Posterior cingulate gyrus (tissue), 11 donors: ENCODE measurements at places on chromosomes 6 and 20.

DNA sequence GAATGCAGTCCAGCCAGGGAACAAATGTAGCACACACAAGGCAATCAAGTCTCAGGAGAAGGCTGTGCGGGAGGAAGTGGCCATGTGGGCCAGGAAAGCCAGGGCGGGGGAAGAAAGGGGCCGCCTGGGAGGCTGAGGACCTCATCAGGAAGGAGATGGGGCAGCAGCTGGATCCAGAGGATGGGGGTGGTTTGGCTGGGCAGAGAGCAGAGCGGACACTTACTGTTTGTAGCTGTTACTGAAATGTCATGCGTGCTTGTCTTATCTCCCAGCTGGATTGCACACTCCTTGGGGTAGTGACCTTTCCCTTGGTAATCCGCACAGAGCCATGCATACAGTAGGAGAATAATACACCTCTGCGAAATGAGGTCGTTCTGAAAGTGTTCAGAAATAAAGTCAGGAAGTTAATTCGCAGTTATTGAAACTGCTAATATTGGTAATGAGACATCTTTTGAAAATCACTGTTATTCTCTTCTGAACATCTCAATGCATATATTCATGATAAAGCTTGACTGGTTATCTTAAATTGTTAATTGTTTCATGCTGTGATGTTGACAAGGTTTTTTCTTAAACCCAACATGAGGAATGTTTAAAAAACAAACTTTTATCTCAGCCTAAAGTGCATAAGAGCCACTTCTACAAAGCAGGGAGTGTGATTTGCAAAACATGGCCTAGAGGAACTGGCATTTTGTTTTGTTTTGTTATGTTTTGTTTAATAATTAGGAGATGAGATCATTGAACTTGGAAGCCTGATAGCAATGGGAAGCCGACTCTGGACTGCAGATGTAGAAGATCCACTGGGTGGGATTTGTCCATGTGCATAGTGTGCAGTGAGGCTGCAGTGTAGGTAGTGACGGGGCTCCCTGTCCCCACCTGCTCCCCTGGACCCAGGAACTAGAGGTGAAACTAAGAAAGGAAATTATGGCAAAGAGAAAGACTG is 18.0 kb upstream of the MAP3K4 start:
- DNase-seq = no peak

GRCh38 chr6:42365021-42365420 is 86.7 kb downstream of the TRERF1 start:
- DNase-seq = no peak

DNA sequence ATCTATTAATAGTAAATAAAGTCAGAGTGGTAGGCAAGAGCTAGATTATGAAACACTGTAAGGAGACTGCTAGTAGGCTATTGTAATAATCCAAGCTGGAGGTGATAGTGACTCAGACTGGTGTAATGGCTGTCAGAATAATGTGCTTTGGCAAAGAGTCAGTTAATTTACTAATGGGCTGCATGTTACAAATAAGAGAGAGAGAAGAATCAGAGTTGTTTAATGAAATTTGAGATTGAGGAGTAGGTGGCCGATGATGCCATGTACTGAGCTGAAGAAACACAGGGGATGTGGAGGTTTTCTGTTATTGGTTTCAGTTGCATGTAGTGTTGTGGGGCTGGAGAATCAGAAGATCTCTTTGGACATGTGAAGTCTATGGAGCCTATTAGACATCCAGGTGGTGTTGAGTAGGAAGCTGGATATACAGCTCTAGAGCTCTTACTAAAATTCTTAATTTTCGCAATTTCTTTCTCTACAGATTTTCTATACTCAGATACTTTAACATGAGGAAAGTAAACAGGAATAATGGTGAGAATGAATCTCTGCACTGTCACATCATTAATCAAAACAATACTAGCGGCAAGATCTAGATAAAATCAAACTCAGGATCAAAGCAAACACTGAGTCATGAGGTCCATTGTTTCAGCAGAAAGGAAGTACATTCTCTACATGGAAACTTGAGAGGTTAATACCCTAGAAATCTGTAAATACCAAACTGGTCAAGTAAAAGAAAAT is 167.7 kb downstream of the SIM1 start:
- DNase-seq = no peak

DNA sequence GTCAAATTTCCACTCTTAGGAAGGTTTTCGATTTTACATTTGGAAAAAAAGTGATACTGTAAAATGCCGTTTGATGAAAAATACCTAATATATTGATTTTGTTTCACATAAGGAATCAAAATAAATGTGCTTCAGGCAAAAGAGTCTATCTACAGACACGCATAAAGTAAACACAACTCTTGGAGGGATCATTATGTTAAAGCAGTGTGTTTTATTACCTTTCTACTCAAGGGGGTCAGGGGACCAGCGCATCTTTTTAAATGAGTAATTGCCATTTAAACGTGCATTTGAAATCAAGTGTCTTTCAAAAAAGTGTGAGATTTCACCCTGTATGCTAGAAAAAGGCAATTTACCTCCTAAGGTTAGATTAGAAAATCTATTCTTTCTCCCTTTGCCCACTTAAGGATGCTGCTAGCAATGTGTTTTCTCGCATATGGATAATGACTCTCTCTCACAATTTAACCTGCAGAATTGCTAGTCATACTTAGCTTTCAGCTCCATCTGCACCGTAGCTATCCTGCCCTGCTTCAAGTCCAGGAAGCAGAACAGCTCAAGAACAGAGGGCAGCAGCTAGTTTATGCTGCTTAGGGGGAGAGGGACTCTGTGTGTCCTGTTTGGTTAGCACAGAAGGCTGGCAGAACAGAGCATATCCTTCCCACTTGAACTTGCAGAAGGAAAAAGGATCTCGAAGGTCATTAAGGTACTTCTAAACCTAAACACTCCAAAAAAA is 35.0 kb downstream of the NKAIN2 start:
- no peak for DNase-seq

DNA sequence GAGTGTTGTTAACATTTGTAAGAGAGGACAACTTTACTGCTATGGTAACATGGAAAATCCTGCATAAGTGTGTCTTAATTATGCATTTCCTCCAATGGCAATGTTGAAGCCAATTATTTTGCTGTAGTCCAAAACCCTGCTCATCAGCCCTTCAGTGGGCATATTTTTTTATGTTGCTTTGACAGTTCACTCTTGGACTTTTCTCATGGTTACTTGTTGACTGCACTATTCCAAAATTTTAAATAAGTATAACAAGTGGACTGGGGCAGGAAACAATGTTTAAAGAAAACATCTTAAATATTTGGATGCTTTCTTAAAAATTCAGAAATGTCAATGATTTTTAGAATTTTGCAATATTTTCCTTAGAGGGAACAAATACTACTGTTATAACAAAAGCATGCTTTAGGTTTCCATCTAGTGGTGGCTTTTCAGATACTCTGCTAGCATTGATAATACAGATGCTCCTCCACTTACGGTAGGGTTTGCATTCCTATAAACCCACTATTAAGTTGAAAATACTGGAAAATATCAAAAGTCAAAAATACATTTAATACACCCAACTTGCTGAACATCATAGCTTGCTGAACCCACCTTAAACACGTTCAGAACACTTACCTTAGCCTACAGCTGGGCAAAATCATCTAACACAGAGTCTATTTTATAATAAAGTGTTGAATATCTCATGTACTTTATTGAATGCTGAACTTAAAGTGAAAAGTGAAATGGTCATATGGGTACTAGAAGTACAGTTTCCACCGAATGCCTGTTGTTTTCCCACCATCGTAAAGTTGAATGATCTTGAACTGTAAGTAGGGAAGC is 86.4 kb downstream of the ADGRG6 start:
- no peak for DNase-seq

DNA sequence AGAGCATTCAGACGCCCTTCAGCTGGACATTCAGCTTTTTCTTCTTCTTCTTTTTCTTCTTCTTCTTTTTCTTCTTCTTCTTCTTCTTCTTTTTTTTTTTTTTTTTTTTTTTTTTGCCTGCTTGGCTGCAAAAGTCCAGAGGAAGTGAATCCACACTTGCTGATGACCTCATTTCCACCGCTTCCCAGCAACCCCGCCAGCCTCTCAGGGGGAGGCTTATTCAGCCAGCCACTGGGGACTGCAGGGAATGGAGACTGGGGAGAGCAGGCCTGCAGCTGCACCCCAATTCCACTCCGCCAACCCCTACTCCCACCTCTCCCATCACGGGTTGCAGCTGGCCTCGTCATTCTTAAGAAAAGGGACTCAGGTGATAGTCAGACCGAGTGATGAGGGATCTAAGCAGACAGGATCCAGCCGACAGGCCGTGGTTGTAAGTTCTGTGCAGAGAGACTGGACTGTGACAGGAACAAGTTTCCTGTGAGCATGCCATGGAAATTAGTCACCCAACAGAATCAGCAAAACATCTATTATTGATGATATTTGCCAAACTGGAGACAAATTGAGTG is 59.0 kb upstream of the QKI start:
- DNase-seq = peak; percentile 74

DNA sequence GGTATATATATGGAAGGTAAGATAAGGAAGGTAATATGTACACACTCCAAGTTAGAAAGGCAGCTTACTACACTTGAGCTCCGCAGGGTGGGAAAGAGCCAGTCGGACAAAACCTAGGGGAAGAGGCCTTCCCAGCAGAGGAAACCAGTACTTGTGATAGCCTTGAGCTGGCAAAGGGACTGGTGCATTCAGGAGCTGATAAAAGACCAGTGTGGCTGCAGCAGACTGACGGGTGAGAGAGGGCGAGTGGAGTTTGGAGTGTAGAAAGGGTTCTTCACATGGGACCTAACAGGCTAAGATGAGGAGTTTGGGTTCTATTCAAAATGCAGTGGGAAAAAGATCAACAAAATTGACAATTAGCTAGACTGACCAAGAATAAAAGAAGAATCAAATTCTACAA is 49.3 kb upstream of the KIF13A start:
- DNase-seq = no peak

GRCh38 chr6:15515660-15516375 is 147.0 kb downstream of the DTNBP1 start:
- no peak for DNase-seq
